Foreskin melanocyte (primary cell): ENCODE measurements at places on chromosomes 7 and 10.

DNA sequence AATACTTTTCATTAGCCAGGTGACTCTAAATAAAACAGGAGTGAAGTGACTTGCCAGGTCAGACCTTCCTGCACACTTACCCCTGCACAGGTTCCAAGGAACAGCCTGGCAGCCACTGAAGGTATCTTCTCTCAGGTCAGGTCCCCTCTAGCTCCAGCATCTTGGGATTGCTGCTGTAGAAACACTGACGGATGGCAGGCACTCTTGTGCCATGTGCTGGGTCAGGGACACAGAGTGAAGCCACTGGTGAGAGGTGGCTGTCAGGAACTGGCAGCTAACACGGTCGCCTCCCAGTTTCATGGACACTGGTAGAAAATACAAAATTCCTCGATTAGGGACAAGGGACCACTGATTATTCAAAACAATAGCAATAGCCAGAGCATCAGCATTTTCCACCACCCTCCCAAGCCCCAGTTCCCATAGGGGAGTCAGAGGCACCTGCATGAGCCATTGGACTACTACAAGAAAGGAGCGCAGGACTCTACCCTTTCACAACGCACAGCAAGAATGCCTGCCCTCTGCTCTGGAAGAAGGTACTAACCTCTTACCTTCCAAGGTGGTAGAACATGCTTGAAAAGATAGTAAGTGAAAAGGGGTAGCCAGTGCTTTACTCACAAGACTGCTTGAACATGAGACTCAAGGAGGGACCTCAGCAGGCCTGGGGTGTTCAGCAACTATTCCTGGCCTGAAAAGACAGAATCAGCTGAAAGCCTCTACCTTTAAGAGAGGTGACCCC, 5.1 kb upstream of the MYO1G start:
- no peak for DNase-seq

DNA sequence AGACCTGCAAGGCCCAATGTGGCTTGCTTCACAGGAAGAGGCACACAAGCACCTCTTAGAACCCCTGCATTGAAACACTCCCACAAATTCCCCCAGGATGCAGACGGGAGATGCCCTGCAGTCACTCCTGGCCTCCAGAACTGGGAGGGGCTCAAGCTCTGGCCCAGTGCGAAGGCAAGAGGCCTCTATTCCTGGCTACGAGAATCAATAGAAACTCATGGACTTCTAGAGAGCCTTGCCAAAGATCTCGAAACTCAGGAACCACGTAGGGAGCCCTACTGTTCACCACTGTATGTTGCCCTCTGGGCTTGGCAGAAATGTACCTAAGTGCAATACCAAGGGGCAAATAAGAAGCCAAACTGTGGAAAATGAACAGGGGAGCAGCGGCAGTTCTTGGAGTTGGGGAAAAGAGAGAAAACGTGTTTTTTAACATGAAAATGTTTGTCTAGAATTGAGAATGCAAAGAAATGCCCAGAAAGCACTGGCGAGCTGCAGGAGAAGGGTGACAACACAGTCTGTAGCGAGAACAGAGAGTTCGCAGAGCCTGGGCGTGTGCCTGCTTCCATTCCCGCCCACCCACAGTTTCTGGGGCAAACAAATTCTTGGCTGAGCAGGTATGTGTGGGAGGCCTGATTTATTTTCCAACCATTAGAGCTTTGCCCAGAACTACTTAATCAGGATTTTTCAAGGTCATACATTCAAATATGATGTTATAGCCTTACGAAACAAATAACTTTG, 260.5 kb upstream of the KLF14 start:
- DNase-seq = no peak

- no peak for DNase-seq
Observed at GRCh38 chr7:121610243-121610642, 214.1 kb upstream of the FAM3C start.

- DNase-seq = no peak
Observed at GRCh38 chr10:80506836-80507487, 30.7 kb upstream of the SH2D4B start.

GRCh38 chr7:131544449-131545301, 11.8 kb downstream of the PODXL start:
- no peak for DNase-seq

- DNase-seq = no peak
Observed at GRCh38 chr7:114789871-114790311, 132.0 kb upstream of the MDFIC start.

DNA sequence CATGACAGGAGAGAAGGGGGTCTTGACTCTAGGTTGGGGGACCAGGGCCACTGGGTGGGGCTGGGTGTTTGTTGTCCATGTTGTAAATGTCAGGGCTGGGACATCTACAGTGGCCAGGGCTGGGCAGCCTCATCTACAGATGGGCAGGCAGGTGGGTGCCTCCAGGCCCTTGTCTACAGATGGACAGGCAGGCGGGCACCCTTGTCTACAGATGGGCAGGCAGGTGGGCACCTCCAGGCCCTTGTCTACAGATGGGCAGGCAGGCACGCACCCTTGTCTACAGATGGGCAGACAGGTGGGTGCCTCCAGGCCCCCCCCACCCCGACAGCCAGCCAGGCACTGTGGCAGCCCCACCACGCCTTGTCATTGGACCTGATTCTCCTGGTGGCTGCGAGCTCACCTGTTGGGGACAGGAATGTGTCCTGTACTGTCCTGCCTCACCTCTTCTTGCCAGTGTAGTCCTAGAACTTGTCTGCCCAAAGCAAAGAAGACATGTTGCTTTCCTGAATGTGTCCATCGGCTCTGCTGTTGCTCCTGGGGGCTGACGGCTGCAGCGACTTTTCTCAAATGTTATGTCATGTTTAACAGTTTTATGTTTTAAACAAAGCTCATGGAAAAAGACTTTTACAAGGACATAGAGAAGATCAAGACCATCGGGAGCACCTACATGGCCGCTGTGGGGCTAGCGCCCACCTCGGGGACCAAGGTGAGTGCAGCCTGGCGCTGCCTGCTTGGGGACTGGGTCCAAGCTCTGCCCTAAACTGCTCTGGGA, 129.9 kb downstream of the ADCY1 start:
- DNase-seq = no peak

DNA sequence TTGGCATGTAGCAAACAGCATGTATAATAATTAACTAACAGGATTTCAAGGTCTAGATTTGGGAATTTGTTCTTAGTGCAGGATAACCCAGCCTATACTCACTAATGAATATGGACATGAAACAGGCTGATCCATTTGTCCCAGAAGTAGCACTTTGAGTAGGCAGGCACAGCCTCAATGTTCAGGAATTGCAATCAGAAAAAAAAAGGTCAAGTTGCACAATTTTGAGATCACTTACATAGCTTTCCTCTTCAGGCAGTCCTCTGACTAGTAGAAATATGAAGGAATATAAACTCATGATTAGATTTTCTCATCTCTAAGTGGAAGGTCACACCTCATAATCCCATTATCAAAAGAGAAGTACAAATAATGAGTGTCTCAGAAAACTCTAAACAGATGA, 921.4 kb upstream of the CELF2 start:
- DNase-seq = no peak

DNA sequence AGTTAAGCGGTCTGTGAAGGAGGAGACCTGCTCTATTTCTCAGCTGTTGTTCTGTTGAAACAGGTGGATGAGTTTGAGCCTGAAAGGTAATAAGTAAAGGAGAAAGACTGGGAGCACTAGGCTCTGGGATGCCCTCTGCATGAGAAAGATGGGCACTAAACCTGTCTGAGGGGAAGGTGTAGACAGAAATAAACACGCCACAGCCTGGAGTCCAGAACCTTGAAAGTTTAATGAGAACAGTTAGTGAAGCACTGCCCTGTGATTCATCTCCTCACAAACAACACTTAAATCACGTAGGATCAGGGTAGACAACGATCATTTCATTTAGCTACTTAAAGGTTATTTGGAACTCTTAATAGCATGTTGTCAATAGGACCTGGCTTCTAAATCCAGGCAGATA, 193.1 kb downstream of the PHTF2 start:
- DNase-seq = no peak

DNA sequence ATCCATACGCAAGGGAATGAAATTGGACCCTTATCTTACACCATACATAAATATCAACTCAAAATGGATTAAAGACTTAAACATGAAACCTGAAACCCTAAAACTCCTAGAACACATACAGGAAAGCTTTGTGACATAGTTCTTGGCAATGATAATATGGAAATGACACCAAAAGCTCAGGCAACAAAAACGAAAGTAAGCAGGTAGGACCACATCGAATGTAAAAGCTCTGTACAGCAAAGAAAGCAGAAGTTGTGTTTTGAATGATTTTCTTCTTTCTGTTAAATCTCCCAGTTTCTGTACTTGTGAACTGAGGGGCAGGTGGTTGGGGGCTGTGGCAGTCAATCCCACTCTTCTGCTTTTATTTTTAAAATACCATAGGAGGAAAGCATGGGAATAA, 368.4 kb upstream of the PODXL start:
- no peak for DNase-seq

DNA sequence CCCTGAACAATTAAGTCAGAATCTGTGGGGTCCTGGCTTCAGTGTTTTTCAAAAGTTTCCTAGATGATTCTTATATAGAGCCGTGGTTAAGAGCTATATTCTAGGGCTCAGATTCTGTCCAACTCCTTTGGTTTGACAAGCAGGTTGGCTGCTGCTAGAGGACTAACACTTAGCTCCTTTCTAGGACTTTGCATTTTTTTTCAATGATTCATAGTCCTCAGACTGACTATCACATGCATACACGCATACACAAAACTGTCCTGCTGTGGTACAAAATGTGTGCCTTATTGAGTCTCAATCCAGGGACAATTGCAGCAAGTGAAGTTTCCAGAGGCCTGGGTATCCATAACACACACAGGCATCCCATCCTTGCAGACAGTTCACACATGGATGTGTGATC, 392.0 kb downstream of the NRG3 start:
- no peak for DNase-seq

GRCh38 chr10:24091256-24091655, 117.7 kb upstream of the KIAA1217 start:
- no peak for DNase-seq

- no peak for DNase-seq
Observed at GRCh38 chr10:19705250-19705649, 111.0 kb upstream of the PLXDC2 start.

GRCh38 chr7:50369143-50370026, 64.9 kb downstream of the IKZF1 start:
- no peak for DNase-seq

DNA sequence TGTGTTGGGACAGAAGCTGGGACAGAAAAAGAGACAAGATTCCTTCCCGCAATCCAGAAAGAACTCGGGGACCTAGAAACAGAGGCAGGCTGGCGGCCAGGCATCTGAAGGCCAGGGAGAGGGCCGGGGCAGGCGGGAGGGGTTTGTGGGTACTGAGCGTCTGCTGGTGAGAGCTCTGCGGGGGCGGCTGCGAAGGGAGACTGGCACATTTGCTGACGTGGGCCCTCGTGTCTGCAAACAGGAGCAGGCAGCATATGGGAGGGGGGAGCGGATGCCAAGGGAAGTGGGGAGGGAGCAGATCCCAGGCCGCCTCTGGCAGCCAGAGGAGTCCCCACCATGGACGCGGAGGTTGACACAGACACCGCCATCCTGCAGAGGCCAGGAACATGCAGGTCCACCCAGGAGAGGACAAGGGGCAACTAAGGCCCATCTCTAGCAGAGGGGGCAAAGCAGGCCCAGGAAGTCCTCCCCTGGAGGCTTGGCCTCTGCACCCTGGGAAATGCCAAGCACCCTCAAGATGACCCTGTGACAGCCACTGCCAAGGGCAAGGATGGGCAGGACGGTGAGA, 32.2 kb downstream of the KCNH2 start:
- DNase-seq = peak; percentile 5

GRCh38 chr7:42739638-42740037, 172.2 kb downstream of the C7orf25 start:
- no peak for DNase-seq

DNA sequence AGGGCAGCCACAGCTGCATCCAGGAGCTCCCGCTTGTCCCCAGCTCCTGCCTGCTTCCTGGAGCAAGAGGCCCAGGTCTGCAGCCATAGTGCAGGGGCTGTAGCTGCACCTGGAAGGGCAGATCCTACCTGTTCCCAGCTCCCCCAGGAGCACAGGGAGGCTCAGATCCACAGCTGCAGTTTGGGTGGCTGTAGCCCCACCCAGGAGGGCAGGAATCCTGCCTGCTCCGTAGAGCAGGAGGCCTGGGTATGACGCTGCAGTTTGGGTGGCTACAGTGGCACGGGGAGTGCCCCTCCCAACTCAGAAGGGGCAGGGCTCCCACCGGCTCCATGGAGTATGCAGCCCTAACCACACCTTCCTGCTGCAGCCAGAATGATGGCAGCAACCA, 26.7 kb upstream of the CDCA7L start:
- DNase-seq = no peak

DNA sequence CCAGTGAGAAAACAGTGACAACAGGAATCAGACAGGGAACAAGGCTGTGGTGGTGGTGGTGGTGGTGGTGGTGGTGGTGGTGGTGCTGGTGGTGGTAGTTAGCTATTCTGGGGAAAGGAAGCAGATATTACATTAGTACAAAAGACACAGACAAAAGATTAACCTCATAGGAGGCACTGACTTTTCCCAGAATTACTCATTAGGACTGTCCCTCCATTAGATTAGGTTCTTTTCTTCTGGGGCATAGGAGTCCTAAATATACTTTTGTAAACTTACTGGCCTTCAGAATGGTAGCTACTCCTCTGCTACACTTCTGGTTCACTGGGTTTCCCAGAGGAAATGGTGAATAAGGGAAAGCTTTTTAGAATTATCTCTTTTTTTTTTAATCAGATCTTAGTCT, 156.6 kb upstream of the SEMA3D start:
- no peak for DNase-seq

DNA sequence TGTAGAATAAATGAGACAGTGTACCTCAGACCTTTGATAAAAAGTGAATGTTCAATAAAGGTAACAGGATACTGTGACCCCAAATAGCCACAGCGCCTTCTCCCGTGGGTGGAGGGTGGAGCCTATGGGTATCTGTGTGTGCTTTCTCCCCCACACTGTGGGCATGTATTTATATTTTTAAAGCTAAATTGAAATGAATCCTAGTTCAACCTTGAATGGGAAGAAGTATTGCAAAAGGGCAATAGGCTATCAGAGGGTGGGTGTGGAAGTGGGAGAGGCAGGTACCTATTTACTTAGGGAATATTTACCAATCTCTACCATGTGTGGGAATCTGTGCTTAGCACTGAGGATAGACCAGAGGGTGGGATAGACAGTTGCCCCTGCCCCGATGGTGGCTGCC, 68.9 kb downstream of the PFKFB3 start:
- no peak for DNase-seq

- DNase-seq = no peak
Observed at GRCh38 chr10:125112697-125113494, 47.5 kb downstream of the CTBP2 start.

- no peak for DNase-seq
Observed at GRCh38 chr10:126588024-126588423, 82.5 kb downstream of the C10orf90 start.

- no peak for DNase-seq
Observed at GRCh38 chr10:5467207-5467535, 32.2 kb downstream of the CALML5 start.

- peak; percentile 99 for DNase-seq
Observed at GRCh38 chr7:22842383-22842941, 19.8 kb upstream of the TOMM7 start.

GRCh38 chr7:80135309-80136104, 876 bp downstream of the GNAI1 start:
- no peak for DNase-seq
